ENCODE measurements at places on chromosomes 6 and 20.

GRCh38 chr20:17570347-17571152 lies 675 bp downstream of the DSTN start:
- peak; percentile 22 for DNase-seq

- no peak for DNase-seq
Measured at GRCh38 chr6:164924674-164925073, 384.7 kb downstream of the C6orf118 start.

DNA sequence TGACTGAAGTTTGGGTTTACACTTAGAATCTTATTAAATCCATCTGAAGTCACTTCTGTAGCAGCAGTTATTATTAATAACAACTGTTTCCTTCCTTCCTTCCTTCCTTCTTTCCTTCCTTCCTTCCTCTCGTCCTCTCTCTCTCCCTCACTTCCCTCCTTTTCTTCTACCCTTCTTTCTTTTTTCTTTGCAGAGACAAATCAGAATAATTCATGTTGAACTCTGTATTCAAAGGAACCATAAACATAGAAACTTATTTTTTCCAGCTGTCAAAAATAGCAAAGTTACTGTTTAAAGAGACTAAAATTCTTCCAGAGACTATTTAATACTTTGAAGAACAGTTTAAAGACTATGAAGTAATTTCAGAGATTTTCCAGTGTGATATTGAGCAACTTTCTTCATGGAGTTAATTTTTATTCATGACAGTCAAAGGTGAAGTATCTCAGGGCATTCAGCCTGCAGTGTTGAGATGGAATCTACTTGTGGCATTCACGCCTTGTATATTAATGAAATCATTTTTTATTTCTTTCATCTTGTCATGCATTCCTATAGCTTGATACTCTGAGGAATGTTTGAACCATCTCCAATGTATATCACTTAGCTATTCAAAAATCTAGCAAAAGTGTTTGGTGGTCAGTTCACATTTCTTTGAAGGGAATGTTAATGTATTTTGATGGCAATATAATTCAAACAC lies 109.7 kb downstream of the BCAS1 start:
- DNase-seq, result no peak

GRCh38 chr6:84536885-84537638 lies 227.3 kb downstream of the TBX18 start:
- no peak for DNase-seq

- DNase-seq, result no peak
Measured at GRCh38 chr20:652615-653109, 338 bp downstream of the SRXN1 start.

DNA sequence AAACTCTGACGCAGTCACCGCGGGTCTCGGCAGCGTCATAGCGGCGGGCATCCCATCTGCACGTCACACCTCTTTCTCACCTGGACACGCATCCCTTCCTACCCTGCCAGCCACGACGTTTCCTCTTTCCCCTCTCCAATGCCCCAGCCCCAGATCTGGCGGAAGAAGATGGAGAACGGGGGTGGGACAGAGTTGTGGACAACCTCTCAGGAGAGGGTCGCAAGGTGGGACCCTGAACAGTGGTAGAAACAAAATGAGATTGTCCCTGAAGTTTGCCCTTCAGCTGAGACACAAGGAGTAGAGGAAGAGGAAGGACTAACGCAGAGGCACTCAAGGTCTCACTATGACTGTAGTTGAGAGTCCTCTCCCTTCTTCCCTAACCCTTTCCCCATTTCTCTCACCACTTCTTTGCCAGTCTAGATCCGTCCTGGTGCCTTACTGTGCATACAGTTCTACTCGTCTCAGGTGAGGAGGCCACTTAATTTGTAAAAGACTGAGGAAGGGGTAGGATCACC lies 562 bp downstream of the TRIM39 start:
- DNase-seq, result no peak

DNA sequence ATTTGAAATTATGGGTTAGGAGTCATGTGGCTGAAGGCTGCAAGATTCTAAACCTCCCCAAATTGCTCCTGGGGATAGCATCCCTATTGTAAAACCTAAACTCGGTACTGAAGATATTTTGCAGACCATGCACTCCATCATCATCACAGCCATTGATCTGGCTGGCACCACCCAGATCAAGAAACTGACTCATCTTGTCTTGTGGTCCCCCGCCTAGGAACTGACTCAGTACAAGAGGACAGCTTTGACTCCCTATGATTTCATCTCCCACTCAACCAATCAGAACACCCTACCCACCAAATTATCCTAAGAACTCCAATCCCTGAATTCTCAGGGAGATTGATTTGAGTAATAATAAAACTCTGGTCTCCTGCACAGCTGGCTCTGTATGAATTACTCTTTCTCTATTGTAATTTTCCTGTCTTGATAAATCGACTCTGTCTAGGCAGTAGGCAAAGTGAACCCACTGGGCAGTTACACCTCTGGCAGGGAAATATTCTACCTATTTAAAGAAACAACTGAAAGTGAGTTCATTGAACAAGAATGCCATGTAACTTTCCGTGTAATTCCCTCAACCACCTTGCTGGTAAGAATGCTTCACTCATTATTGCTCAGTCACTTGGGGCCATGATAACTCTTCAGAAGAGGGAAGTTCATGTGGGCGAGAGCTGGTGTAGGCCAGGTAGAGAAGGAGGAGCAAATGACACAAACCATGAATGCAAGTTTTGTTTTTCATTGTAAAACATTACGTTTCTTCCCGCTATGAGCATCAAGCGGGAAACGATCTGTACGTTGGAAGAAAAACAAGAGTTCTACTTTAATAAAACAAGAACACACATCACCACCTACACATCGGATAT lies 602.9 kb upstream of the ARID1B start:
- DNase-seq, result no peak

GRCh38 chr20:30598460-30599230 lies 658.8 kb upstream of the DEFB115 start:
- no peak for DNase-seq

DNA sequence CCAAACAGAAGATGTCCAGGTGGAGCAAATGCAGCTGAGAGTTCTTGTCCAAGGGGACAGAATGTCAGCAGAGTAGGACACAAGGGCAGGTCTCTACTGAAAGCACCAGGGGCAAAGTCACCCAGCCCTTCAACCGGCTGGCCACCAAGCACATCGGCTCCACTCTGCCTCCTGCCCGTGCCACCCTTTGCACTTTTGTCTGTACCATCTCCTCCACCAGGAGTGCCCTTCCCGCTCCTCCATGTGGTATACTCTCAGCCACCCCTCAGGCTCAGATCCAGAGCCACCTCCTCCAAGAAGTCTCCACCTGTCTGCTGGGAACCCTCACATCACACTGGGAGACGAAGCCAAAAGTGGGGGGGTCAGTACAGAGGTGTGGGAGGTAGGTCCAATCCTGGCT lies 4.1 kb upstream of the HSPA12B start:
- DNase-seq, result no peak

- DNase-seq, result peak; percentile 36
Measured at GRCh38 chr20:21053002-21053762, 53.0 kb downstream of the LINC00237 start.

DNA sequence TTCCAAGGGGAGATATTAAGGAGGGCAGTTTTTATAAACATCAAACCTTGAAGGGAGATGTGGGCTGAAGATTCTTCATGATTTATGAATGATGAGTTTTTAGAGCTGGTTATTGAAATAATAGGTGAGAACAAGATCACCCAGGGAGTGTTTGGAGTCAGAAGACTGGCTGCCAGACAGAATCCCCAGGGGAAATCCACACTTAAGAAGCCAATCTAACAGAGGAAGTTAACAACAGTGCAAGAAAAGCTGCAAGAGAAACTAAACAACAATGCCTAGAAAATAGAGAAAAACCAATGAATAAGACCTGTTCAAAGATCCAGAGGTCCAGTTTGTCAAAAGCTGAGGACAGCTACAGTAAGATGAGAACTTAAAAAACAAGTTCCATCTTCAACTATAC lies 167.9 kb upstream of the MAN1A1 start:
- DNase-seq, result no peak

DNA sequence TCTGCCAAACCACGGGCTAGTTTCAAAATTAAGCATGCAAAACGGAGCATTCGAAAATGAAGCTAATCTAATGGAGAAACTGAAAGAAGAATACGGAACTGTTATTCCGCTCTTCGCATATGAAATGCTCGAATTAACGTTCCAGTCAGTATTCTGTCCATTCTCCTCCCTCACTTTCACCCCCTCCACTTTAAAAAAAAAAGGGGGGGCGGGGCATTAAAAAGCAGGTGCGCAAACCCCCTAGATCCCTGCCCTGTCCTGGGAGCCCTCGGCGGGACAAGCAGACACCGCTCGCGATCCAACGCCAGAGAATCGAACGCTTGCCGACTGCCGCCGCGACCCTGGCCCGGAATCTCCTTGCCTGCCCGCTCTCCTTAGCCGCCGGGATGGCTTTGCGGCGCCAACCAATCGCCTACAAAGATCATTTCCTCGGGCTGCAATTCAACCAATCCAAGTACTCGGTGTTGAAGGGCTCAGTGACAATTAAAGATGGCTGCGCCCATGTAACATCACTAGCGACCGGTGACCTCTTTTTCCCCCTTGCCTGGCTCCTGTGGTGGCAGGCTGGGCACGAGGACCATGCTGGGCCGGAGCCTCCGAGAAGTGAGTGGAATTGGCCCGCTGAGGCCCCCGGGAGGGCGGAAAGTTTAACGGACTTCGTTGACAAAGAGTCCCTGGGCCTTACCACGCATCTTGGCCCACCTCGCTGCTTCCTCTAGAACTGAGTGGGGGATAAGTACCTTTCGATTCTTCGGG lies at the start of the genes QRSL1 and RTN4IP1:
TSS of gene QRSL1 (plus strand) at position 476 of the 756 bp plus-strand sequence. CDS start at position 580, 104 bp downstream.
TSS of gene RTN4IP1 (minus strand) at position 396 of the 756 bp plus-strand sequence. CDS start 477 bp downstream, outside the sequence.
- DNase-seq, result peak; percentile 79

DNA sequence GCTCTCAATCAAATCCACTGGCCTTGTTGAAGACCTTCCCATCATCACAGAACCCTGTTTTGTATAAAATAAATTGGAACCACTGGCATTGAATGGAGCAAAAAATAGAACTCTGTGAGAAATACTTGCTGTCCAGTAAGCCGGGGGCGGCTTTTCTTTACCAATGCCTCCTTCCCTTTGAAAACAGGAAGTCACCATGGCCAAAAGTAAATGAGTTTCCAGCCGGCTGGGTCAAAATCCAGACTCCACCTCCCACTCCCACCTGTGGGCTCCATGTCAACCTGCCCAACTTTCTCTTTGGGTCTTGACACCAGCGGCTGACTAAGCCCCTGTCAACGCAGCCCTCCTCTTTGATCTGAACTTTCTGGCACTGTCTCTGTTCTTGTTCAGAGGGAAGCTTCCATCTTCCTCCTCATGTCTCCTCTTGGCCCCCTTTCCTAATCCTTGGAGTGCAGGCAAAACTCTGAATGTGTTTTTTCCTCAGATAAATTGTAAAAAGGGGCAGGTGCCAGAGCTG lies 95.2 kb downstream of the TFAP2C start:
- DNase-seq, result no peak

DNA sequence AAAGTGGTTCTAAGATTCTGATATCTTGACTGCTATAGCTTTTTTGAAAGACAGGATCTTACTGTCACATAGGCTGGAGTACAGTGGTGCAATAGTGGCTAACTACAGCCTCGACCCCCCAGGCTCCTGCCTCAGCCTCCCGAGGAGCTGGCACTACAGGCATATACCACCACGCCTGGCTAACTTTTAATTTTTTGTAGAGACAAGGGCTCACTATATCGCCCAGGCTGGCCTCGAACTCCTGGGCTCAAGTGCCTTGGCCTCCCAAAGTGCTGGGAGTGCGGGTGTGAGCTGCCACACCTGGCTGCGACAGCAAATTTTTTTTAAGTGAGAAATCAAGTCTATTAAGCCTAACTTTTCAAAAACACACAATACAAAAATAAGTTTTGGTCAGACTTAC lies 106.6 kb downstream of the NOL4L start:
- no peak for DNase-seq

DNA sequence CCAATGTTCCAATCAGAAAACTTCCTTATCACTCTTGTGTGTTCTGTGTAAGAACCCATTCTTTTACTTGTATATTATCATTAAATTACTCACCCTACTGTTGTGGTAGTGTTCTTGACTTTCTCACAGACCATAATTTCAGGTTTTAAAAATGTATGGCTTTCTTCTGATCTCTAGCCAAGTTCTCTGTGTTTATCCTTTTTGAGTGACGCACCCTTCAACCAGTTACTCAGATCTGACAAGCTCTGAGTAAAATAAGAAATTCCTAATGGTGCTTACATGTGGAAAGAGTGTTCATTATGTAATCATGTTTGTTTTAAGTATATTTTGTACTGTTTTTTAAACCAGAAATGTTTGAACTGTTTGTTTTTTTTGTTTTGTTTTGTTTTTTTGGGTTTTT lies 11.0 kb downstream of the TBPL1 start:
- no peak for DNase-seq

GRCh38 chr6:90572856-90573255 lies 14.0 kb downstream of the MAP3K7 start:
- DNase-seq, result no peak

DNA sequence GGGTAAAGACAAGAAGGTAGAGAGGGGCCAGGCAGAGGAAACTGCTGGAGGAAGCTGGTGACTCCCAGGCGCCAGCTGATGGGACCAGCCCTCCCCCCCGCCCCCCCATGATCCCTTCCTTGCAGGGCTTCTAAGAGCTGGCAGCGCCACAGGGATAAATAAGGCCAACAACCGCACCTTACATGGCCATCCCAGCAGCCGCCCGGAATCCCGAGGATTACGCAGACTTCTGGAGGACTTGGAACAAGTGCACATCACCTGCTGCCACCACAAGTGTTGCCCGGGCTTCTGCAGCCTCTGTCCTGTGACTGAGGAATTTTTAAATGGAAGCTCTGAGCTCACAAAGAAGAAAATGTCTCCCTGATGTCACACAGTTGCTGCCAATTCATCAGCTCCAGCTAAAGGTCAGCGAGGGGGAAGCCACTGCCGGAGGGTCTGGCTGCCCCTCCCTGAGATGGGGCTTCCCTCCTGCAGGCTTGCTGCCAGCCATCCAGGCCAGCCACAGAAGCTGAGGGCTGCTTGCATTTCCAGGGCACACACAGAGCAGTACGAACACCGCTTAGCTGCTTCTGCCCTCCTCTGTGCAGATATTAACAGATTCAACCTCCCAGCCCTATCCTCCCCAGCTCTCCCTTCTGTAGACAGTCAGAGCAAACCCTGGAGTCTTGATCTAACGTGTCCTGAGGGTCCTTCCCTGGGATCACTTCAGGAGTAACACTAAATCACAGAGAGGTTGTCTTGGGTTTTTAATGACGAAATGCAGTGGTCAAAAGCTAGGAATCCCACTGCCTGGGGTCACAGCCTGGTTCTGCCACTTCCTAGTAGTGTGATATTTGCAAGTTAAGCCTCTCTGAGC lies 38.6 kb upstream of the PIM1 start:
- peak; percentile 20 for DNase-seq

DNA sequence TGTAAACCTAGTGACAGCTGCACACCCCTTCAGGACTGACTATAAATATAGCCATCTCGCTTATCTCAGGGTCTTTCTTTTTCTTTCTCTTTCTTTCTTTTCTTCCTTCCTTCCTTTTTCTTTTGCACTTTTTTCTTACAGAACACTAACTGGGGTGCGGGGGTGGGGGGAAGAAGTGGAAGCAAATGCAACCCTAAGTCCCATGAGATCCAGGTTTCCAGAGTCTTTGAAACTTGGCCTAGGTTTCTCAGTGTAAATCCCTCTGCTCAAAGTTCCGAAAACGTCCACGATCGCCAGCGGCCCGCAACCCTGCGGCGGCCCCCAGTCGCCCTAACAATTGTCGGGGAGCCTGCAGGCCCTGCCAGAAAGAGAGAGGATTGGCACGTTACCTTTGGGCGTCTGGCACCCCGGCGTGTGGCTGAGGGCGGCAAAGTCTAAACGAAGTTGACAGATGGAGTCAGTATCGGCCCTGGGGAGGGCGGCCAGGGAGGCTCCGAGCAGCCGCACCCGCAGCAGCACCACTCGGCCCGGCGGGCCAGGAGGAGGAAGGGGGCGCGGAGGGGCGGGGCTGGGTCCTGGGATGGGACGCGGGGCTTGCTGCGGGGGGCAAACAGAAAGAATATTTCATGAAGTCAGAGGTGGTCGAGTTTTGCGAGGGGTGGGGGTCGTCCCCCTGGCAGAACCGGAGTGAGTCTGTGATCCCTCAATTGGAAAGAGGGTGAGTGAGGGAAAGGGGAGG lies 577 bp upstream of the FOXF2 start:
- DNase-seq, result no peak

Measured in NCI-H1694 (cell line).